CD4-positive, alpha-beta T cell treated with Interleukin-2 at 100 ng/mL for 4 hours (primary cell): ENCODE measurements at places on chromosomes 12 and 14.
A peak's percentile ranks its signal among the peaks of the same experiment; 100 is the strongest.

DNA sequence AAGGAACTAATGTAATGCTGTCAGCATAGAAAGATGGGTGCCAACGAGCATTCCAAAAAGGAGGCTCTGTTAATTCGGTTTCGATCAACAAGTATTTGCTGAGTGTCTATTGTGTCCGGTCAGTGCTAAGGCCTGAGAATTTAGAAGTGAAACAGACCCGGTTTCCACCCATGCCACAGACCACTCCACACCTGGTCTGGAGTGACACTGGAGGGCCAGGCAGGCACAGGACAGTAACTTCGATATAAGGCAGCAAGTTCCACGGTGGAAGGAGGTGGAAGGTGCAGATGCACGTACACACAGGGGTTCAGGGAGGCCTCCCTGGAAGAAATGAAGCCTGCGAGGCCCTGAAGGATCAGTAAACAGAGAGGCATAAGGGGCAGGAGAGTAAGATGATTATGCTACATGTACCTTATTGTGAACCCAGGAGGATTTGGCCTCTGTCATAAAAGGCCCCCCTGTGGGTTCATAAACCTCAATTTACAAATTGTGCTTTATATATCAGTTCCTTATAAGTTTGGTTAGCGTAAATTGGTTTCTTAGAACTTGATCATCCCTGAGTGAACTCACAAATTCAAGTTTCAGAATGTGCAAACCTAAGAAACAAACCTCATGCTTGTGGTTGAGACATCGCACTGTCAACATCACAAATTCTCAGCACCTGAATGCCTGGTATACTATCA is 25.9 kb downstream of the SSH1 start:
- DNase-seq, result peak; percentile 29

DNA sequence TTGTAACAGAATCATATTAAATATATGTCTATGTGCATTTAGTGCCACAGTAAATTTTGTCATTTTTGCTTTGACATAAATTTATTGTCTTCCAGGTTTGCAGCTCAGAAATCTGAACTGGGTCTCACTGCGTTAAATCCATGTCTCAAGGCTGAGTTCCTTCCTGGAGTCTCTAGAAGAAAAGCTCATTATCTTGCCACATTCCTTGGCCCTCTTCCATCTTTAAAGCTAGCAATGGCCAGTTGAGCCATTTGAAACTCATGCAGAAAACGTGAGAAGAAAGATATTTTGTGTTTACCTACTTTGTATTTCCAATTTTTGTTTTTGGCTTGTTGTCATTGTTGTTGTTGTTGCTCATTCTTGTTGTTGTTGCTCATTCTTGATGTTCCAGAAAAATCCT is 10.7 kb downstream of the PRH1 start:
- DNase-seq, result no peak

GRCh38 chr12:76717314-76717713 is 46.6 kb upstream of the ZDHHC17 start:
- no peak for DNase-seq

- DNase-seq, result no peak
Measured at GRCh38 chr12:6692888-6693287, 3.7 kb upstream of the ZNF384 start.

DNA sequence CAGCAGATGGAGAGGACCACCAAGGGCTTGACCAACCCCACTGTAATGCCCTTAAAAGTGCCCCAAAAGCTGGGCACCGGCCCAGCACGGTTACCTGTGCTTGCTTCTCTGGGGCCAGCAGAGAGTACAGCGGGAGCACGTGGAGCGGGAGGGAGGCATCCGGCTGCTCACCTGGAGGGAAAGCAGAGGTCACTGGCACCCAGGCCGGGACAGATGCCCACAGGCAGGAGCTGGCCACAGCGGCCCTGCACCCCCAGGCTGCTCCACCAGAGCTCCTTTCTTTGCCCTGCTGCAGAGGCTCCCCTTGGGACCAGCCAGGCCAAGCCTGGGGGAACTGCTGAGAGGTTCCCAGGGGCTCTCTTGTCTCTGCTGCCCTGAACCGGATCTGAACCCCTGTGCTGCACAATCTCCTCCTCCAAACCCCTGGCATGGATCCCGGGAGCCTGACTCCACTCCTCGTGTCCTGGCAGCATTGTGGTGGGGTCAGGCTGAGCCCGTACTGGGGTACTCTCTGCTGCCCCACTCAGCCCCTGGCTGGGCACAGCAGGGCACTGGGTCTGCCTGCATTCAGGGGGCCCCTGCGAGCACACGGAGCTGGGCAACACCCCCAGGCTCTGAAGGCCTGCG is 24.0 kb downstream of the DHX37 start:
- DNase-seq, result no peak

DNA sequence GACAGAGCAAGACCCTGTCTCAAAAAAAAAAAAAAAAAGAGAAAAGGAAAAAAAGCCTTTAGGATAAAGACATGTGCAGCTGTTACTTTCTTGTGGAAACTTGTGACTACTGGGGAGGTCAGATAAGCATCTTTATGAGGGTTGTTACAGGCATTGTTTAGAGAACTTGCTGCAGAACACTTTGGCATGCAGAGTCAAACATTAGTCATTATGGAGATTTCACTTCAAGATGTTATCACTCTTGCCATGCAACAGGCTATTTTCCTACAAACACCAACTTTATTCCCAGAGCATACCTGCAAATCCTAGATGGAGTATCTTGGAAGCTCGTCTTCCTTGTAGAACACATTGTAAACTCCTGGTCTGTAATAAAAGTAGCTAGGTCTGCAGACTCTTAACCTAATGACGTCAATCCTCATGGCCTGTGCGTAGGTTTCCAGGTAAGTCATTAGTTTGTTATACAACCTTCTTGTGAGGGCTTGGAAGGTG is 36.3 kb upstream of the WDR89 start:
- no peak for DNase-seq

DNA sequence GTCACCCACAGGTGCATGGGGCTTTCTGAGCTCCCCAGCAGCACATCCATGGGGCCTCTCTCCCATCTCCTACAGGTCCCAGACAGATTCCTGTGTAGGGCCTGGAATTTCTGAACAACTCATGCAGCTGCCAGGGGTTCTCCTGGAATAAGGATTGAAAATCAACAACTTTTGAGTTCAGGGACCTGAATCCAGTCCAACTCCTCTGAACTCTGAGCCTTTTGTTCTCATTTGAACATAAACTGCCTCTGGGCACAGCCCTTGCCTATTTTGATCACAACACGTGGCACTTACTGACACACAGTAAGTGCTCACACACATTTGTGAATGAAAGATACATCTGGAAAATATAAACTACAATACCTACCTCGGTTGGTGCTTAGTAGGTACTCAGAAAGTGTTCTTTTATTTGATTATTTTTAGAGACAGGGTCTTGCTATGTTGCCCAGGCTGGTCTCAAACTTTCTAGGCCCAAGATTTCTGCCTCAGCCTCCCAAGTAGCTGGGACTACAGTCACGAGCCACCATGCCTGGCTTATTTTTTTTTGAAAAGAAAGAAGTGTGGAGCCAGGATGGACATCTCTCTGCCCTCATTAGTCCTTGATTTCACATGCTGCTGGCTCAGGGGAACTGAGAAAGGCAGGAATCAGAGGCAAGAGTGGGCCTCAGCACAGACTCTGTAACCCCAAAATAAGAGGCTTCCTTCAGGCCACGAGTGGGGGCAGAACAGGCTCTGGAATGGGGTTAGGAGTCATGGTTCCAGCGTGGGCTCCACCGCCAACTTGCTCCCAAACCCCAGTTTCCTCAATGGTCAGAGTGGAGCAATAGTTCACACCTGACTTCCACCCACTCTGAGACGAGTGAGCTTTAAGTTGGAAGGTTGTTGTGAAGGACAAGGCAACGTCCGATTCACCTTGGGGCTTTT is 27.0 kb downstream of the SYNE3 start:
- DNase-seq, result no peak

- no peak for DNase-seq
Measured at GRCh38 chr12:72111706-72112105, 160.5 kb upstream of the TRHDE start.

DNA sequence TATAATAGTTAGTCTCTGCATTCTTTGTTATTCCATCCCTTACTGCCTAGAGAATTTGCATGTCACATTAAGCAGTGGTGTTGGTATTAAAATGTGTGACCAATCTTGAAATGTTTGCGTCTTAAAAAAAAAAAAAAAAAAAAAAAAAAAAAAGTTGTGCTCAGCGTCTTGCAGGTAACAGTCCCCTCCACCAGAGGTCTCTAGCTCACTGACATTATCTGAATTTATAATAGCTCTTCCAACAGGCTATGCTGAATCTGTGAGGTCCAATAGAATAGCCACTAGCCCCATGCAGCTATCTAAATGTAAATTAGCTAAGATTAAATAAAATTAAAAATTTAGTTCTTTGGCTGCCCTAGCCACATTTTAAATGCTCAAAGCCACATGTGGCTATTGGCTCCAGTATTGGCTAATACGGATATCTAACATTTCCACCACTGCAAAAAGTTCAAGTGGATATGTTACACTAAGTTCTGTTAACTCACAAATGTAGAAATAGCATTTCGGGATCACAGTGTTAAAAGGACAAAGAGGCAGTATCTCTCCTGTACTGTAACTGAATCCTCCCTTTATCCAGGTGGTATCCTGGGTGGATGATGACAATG is 28.7 kb downstream of the NKX2-8 start:
- DNase-seq, result no peak

DNA sequence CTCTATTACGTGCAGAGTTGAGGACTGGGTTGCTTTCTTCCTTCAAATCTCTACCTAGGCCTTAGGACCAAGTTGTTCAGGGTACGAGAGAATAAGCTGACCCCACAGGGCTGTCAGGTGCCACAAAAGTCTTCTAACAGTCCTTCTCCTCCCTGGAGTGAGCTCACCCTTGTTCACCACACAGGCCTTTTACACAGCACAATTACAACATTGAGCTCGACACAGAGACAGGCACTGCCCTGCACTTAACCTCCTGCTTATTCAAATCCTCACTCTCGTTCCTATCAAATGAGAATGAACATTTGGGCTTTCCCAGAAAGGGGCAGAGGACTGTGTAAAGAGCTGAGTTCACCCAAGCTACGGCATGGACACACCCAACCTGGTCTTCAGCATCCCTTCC is 2.4 kb downstream of the GALNT6 start:
- no peak for DNase-seq

DNA sequence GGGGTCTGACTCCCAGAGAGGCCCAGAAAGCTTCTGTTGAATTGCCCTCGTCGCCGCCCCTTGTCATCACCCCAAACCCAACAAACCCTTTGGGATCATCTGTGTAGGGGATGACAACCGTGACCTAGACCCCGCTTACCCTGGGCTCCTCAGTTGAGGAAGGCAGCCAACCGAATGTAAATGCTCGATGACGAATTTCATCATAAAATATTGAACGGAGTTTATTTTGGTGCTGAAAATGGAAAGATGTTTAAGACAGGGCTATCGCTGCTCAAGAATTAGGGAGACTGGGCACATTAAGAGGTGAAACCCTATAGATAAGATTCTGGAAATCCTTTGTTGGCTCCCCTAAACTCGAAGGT is 512 bp downstream of the ACTR10 start:
- no peak for DNase-seq

DNA sequence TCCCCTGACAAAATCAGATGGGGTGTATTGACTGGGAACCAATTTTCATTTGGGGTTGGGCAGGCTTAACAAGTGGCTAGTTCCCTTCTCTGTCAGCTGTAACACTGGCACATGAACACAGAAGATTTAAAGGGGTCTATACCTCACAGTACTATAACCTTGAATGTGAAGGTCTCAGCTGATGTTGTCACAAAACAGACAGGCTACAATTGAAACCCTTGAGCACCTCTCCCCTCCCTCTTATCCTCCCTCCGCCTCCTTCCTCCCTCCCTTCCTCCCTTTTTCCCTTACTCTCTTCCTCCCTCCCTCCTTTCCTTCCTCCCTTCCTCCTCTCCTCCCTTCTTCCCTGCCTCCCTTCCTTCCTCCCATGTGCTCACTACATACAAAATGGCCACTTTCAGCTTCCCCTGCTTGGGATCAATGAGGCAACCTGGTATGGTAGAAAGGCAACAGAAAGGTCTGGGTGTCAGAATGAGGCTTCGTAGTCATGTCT is 262.4 kb downstream of the TTC6 start:
- no peak for DNase-seq

- DNase-seq, result no peak
Measured at GRCh38 chr14:50335389-50335788, 23.3 kb downstream of the DMAC2L start.

DNA sequence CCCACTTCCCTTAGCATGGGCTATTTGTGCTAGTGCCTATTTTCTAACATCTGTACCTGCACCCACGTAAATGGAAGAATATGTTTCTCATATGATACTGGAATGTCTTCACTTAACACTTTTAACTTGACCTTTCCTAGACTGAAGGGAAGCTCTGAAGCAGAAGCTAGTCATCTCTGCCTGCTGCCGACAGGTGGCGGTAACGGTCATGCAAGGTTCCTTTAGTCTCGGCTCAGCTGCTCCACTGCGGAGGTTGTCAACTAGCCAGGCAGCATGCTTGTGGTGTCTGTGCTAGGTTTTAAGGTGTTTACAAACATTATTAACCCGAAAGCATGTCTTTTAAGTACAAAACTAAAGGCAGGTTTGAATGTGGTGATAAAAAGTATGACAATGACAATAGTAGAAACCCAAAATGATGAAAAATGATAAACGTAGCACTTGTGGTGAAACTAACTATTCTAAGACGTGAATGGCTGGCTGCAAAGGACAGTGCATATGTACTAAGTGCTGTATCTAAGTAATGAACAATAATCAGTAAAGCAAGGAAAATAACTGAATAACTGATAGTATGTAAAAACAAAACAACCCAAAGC is 117.2 kb downstream of the GRIN2B start:
- DNase-seq, result peak; percentile 35

DNA sequence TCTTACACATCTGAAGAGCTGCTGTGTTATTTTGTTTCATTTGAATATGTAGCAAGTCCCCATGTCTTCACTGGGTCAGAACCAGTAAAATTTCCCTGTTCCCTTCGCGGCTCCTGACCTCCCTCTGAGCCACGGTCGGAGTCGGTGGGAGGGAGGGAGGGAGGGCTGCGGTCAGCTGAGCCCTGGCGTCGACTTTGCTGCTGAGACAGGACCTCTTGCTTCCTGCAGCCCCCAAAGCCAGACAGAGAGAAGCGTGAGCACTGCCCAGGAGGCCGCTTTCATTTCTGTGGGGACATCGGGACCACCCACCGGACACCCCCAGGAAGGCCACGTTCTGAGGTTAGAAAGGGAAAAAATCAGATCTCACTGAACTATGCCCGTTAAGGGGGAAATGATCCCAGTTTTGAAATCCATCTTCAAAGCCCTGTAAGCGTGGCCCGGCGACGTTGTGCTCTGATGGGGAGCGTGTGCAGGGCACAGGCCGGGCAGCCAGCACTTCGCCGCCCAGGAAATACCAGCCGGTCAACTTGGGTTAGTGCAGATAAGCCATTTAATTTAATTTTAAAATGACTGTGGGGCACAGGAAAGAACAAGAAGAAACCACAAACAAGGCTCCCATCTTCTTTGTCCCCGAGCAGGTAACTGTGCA is 42.1 kb downstream of the NOC4L start:
- peak; percentile 6 for DNase-seq

GRCh38 chr12:26768611-26769603 is 64.1 kb downstream of the ITPR2 start:
- no peak for DNase-seq
